Prostate gland (tissue), 2 donors: ENCODE measurements at places on chromosomes 3 and 15. TPM values are rescaled to one million over a fixed set of nuclear protein-coding genes. Genes with fewer than 3 reads are reported as not detected.

GRCh38 chr15:60362321-60363086 lies 35.3 kb downstream of the ANXA2 start:
- no peak for DNase-seq
- no peaks in the 10 kb centered on the region for H3K27me3 ChIP-seq
- H3K27ac ChIP-seq, result no peak overlapping the region
- H3K4me3 ChIP-seq, result no peak overlapping the region
- H3K36me3 ChIP-seq, result peaks cover 5% of the 10 kb centered on the region
- no peaks in the 10 kb centered on the region for H3K4me1 ChIP-seq

DNA sequence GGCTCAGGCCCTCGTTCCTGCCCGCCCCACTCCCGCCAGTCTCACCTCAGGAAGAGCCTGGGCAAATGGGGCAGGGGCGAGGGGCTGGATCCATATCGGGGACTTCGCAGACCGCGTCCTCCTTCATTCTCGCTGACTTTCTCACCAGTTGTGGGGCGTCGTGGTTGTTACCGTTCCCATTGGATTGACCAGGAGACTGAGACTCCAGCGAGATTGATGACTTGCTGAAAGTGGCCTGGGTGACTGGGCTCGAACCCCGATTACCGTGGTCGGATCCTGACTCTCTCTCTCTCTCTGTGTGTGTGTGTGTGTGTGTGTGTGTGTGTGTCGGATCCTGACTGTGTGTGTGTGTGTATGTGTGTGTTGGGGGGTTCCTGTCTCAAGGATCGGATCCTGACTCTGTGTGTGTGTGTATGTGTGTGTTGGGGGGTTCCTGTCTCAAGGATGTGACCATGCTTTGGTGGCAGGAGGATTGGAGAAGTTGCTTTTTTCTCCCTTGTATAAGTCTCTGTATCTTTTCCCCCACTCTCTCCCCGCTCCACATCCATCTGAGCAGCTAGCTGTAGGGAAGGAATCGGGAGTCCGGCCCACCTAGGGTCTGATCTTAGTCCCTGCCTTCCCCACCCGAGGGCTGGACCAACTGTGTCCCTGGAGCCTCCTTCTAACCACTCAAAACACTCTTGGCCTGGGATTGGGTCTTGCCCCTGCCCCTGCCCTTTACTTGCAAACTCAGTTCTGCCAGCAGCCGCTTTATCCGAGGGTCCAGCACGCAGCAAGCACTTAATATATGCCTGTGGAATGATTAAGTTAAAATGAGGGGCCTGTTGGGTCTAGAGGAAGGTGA lies 603 bp downstream of the PLEKHO2 start:
- H3K36me3 ChIP-seq, result no peaks in the 10 kb centered on the region
- no peaks in the 10 kb centered on the region for H3K27me3 ChIP-seq
- peak overlapping the region; percentile 93 for H3K27ac ChIP-seq
- peak overlapping the region; percentile 91 for H3K4me3 ChIP-seq
- no peak for DNase-seq
- H3K4me1 ChIP-seq, result peaks cover 12% of the 10 kb centered on the region

DNA sequence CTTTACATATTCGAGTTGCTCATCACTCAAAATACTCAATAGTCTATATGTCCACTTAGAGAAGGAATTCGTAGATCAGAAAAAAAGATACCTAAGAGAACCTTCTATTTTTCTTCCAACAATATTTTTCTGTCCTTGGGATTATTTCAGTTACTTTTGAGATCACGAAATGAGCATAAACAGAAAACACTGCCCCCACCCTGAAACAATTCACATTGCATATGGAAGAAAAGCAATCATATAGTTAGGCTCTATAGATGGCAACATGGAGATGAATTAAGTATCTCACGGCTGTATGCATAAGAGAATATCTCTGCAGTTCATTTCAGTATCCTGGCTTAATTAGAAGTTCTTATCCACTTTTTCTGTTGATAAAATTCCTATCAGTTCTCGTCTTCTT lies 391.1 kb downstream of the FGF12 start:
- no peak overlapping the region for H3K4me3 ChIP-seq
- DNase-seq, result no peak
- H3K27me3 ChIP-seq, result no peaks in the 10 kb centered on the region
- H3K4me1 ChIP-seq, result no peaks in the 10 kb centered on the region
- no peaks in the 10 kb centered on the region for H3K36me3 ChIP-seq
- no peak overlapping the region for H3K27ac ChIP-seq

- no peak overlapping the region for H3K4me3 ChIP-seq
- no peaks in the 10 kb centered on the region for H3K36me3 ChIP-seq
Observed at GRCh38 chr15:39204031-39204430, 376.8 kb upstream of the THBS1 start.

DNA sequence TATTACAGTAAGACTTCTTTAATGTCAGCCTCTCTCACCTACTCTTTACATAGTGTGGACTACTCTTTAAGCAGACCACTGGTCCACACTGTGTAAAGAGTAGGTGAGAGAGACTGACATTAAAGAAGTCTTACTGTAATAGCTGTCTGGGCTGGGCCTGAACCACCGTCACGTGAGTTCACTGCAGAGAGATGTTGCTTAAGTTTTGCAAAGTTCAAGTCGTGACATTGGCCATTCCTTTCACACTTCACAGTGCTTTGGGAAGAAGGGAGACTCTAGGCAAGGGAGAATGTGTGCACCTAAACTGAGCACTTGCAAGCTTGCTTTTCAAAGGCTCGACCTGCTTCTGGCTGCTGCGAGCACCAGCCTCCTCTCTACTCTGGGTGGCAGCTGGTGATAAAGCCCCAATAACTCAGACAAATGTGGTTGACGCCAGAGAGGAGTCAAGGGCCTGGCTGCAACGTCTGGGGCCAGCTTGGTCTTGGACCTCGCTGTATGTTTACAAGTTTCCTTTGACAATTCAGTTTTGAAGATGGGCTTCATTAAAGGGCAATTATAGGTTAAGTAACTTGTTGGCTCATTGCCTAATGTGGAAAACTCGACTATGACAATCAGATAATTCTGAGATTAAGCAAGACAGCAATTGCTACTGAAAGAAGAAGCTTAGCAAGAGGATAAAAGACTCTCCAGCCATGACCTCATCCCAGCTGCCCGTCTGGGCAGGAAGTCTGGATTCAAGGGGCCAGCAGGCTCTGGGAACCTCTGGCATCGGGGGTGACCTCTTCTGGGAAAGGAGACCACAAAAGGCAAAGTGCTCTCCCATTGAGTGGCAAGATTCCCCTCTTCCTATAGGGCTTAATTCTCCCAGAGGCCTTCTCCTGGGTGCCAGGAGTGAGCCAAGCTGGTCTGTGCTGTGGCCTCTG lies 242.1 kb upstream of the TLE3 start:
- no peaks in the 10 kb centered on the region for H3K4me1 ChIP-seq
- no peak overlapping the region for H3K27ac ChIP-seq
- no peak overlapping the region for H3K4me3 ChIP-seq
- no peaks in the 10 kb centered on the region for H3K27me3 ChIP-seq
- DNase-seq, result no peak

GRCh38 chr15:34993877-34994276 lies 5.8 kb upstream of the ZNF770 start:
- no peaks in the 10 kb centered on the region for H3K4me1 ChIP-seq
- no peaks in the 10 kb centered on the region for H3K36me3 ChIP-seq
- no peak overlapping the region for H3K4me3 ChIP-seq
- no peak overlapping the region for H3K27ac ChIP-seq

GRCh38 chr15:62464705-62465104 lies 299.6 kb upstream of the C2CD4B start:
- H3K4me3 ChIP-seq, result no peak overlapping the region
- H3K27ac ChIP-seq, result no peak overlapping the region
- H3K27me3 ChIP-seq, result no peaks in the 10 kb centered on the region
- DNase-seq, result no peak

- H3K27ac ChIP-seq, result no peak overlapping the region
- no peaks in the 10 kb centered on the region for H3K4me1 ChIP-seq
- no peaks in the 10 kb centered on the region for H3K27me3 ChIP-seq
- no peak overlapping the region for H3K4me3 ChIP-seq
Observed at GRCh38 chr3:87498358-87499080, 222.1 kb upstream of the POU1F1 start.

GRCh38 chr3:64138046-64138445 lies 87.2 kb downstream of the PRICKLE2 start:
- H3K36me3 ChIP-seq, result no peaks in the 10 kb centered on the region
- no peak overlapping the region for H3K4me3 ChIP-seq
- H3K27me3 ChIP-seq, result no peaks in the 10 kb centered on the region

DNA sequence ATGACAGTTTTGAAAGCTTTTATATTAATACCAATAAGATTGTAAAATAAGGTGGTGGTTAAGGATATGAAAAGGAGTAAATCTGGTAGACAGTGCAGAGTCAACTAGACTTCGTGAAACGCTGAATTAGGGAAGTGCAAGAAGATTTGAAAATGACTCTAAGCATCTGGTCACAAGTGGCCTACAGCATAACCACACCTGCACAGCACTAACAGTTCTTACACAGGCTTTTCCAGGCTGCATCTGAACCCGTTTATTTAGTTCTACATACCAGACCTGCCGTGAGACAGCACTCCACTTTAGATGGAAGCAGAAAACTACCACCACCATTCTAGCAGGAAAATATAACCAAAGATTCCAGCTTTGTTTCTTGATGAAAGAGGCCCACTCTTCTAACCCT lies 1.9 kb downstream of the DMXL2 start:
- DNase-seq, result no peak
- no peak overlapping the region for H3K4me3 ChIP-seq
- no peaks in the 10 kb centered on the region for H3K27me3 ChIP-seq
- H3K27ac ChIP-seq, result no peak overlapping the region
- H3K4me1 ChIP-seq, result no peaks in the 10 kb centered on the region
- no peaks in the 10 kb centered on the region for H3K36me3 ChIP-seq

GRCh38 chr15:94467034-94467433 lies 235.7 kb downstream of the MCTP2 start:
- H3K27ac ChIP-seq, result no peak overlapping the region
- no peaks in the 10 kb centered on the region for H3K27me3 ChIP-seq
- H3K4me1 ChIP-seq, result no peaks in the 10 kb centered on the region
- no peaks in the 10 kb centered on the region for H3K36me3 ChIP-seq

DNA sequence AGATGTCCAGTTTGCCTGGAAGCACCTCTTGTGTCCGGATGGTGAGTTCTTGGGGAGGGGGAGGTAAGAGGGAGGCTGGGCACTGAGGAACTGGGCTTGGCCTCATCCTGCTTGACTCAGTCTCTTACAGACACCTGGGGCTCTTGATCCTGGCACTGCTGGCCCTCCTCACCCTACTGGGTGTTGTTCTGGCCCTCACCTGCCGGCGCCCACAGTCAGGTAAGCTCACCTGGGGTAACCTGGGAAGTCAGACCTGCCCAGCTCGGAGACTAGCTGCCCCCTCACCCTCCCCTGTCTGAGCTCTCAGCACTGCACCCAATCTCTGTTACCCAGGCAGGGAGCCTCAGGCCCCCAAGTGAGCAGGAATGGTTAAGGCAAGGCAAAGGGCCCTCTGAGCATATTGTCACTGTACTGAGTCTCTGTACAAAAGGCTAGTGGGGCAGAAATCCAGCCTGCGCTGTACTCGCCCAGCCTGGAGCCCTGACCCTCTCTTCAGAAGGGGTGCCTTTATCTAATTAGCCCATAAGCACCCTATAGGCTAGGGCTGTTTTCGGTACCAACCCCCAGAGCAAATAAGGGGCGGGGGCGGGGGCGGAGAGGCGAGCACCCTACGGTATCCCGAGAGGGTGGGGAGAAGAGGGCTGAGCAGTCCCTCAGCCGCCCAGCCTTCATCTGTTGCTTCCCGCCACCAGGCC lies 2.2 kb upstream of the IL17RC start:
- H3K4me1 ChIP-seq, result peaks cover 12% of the 10 kb centered on the region
- peak overlapping the region; percentile 41 for H3K4me3 ChIP-seq
- H3K36me3 ChIP-seq, result no peaks in the 10 kb centered on the region
- peak overlapping the region; percentile 94 for H3K27ac ChIP-seq

- H3K27me3 ChIP-seq, result no peaks in the 10 kb centered on the region
- H3K4me1 ChIP-seq, result no peaks in the 10 kb centered on the region
- no peak for DNase-seq
- H3K27ac ChIP-seq, result no peak overlapping the region
Observed at GRCh38 chr15:22968366-22968765, 11.8 kb downstream of the CYFIP1 start.

GRCh38 chr15:89150287-89150686 lies 62.0 kb downstream of the ABHD2 start:
- H3K4me3 ChIP-seq, result no peak overlapping the region
- H3K36me3 ChIP-seq, result peaks cover 5% of the 10 kb centered on the region
- H3K27me3 ChIP-seq, result no peaks in the 10 kb centered on the region
- no peaks in the 10 kb centered on the region for H3K4me1 ChIP-seq
- no peak for DNase-seq
- H3K27ac ChIP-seq, result peak overlapping the region; percentile 58

Gene CHP1
- total RNA-seq, result 174 TPM

Gene HDC
- not detected for total RNA-seq

Gene FAM81A
- total RNA-seq, result 10.6 TPM

Gene GABRB3
- total RNA-seq, result 12.4 TPM

Gene MORC1
- not detected for total RNA-seq

Gene CYP8B1
- not detected for total RNA-seq
